ENCODE measurements at places on chromosomes 6 and 20. TPM values are rescaled to one million over a fixed set of nuclear protein-coding genes. Genes with fewer than 3 reads are reported as not detected.

The ULBP2 gene
- 7.0 TPM for total RNA-seq

The CTAGE9 gene
- not detected for total RNA-seq

The REM1 gene
- total RNA-seq = 1.7 TPM

The TMEM217 gene
- 1.8 TPM for total RNA-seq
